ENCODE measurements at places on chromosomes 6 and 20.

GRCh38 chr20:37406010-37406998 lies 60.4 kb downstream of the SRC start:
- peak; percentile 68 for DNase-seq

DNA sequence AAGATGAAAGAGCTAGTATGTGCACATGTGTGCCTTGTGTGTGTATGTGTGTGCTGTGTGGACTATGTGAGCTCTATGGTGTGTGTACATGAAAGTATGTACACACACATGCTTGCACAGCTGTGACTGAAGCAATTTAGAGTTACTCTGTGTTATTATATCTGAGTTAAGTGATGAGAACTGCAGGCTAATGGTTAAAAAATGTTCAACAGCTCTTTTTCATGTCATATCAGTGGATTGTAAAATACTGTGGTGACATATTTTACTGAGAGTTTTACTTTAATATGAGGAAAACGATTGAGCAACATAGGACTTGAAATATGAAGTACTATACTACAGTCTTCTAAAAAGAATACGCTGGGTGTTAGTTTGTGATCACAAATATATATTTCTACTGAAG lies 195.7 kb upstream of the KCNK16 start:
- no peak for DNase-seq

GRCh38 chr6:44446626-44447300 lies 59.3 kb downstream of the CDC5L start:
- DNase-seq: no peak

GRCh38 chr20:36094497-36094896 lies 60.0 kb upstream of the EPB41L1 start:
- DNase-seq: no peak

GRCh38 chr6:35164277-35164676 lies 23.1 kb upstream of the TCP11 start:
- no peak for DNase-seq

- peak; percentile 62 for DNase-seq
Observed at GRCh38 chr20:1900321-1900801, 5.2 kb downstream of the SIRPA start.

All from NCI-H1436 (cell line).